T-helper 2 cell treated with Interferon-gamma antibody and Interleukin-4, amounts not matched to agents 5 μg/mL and 100 μg/mL, for 36 hours (primary cell): ENCODE measurements at places on chromosomes 7 and 10.

DNA sequence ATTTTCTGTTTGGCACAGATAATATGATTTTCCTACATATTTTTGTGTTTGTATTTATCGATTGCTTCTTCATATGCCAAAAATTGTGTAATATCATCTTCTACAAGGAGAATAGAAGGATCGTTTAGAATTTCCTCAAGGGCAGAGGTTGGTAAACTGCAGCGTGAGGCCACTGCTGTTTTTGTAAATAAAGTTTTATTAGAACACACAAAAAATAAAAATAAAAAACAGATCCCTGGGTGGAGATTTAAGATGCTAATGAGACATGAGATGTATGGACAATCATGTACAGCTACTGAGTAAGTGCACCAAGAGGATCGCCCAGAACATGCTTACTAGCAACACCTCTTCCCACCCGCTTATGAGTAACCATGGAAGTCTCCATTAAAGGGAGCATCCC, 9.6 kb downstream of the LYZL2 start:
- DNase-seq: no peak
- no peak overlapping the region for H3K27ac ChIP-seq
- no peaks in the 10 kb centered on the region for H3K36me3 ChIP-seq
- H3K4me1 ChIP-seq: peaks cover 3% of the 10 kb centered on the region
- no peak overlapping the region for H3K4me3 ChIP-seq
- H3K27me3 ChIP-seq: peaks cover 23% of the 10 kb centered on the region

DNA sequence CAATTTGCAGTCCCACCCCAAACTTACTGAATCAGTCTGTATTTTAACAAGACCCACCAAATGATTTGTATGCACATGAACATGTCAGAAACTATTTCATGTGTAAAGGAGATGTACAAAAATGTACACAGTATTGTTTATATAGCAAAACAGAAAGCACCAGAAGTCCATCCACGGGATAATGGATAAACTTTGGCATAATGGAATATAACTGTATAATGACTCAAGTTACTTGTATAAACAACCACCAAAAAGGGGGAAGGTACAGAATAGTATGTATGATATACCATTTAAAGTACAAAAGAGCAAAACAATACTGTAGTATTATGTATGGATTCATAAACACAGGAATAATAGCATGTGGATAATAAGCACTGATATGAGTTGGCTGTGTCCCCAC, 22.4 kb downstream of the NUP42 start:
- H3K36me3 ChIP-seq: peaks cover 32% of the 10 kb centered on the region
- no peak for DNase-seq
- no peak overlapping the region for H3K4me3 ChIP-seq
- no peak overlapping the region for H3K27ac ChIP-seq

- no peak overlapping the region for H3K27ac ChIP-seq
- H3K27me3 ChIP-seq: peaks cover 2% of the 10 kb centered on the region
- no peaks in the 10 kb centered on the region for H3K36me3 ChIP-seq
Observed at GRCh38 chr10:77681839-77682238, 44.2 kb upstream of the KCNMA1 start.

GRCh38 chr10:113060201-113061053, 110.4 kb downstream of the TCF7L2 start:
- no peak for DNase-seq
- no peak overlapping the region for H3K4me3 ChIP-seq
- no peak overlapping the region for H3K27ac ChIP-seq
- H3K27me3 ChIP-seq: peaks cover 2% of the 10 kb centered on the region
- no peaks in the 10 kb centered on the region for H3K36me3 ChIP-seq

DNA sequence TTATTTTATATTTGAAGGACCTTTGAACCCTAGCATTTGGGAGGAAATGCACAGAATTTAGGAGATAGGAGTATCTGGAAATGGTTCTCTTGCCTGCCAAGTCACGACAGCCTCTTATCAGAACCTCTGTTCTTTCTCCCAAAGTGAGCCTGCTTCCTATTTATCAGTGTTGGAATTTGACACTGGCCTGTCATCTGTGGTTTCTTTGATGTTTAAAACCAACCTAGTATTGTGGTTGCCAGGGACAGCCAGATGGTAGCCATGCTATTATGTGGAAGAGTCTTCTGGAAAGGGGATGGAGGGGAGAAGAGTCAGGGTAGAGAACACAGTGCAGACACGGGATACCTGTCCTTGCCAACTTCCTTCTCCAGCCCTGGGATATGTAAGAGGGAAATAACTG, 21.1 kb downstream of the ZNF282 start:
- no peaks in the 10 kb centered on the region for H3K4me1 ChIP-seq
- H3K4me3 ChIP-seq: no peak overlapping the region
- no peak for DNase-seq
- peaks cover 60% of the 10 kb centered on the region for H3K36me3 ChIP-seq

- no peak for DNase-seq
- no peak overlapping the region for H3K4me3 ChIP-seq
Observed at GRCh38 chr10:21019436-21019835, 122.3 kb upstream of the NEBL start.

GRCh38 chr10:59493017-59493416, 130.7 kb upstream of the FAM13C start:
- no peaks in the 10 kb centered on the region for H3K27me3 ChIP-seq
- no peak overlapping the region for H3K4me3 ChIP-seq
- no peak for DNase-seq
- H3K36me3 ChIP-seq: no peaks in the 10 kb centered on the region
- no peaks in the 10 kb centered on the region for H3K4me1 ChIP-seq

GRCh38 chr7:158809596-158809995, 19.7 kb downstream of the ESYT2 start:
- H3K27me3 ChIP-seq: no peaks in the 10 kb centered on the region
- DNase-seq: no peak
- H3K4me3 ChIP-seq: peak overlapping the region; percentile 5
- H3K4me1 ChIP-seq: peaks cover 59% of the 10 kb centered on the region
- H3K36me3 ChIP-seq: peaks cover 68% of the 10 kb centered on the region

DNA sequence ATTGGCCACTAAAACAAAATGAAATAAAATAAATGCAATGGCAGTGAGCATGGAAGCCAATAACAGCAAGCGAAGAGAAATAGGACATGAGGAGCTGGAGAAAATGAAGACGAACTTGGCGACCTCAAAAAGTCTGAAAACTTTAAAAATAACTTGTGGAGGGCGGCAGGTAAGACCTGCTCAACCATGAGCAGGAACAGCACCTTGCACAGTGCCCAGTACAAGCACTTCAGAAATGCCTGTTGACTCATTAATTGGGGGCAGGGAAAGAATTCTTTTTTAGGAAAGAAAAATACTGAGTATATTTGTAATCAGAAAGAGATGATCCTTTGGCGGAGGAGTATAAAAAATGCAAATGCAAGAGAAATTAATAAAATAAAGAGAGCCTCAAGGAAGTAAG, 78.0 kb downstream of the XPNPEP1 start:
- no peaks in the 10 kb centered on the region for H3K4me1 ChIP-seq
- H3K27me3 ChIP-seq: peaks cover 6% of the 10 kb centered on the region
- H3K4me3 ChIP-seq: no peak overlapping the region

- no peaks in the 10 kb centered on the region for H3K36me3 ChIP-seq
- H3K27me3 ChIP-seq: no peaks in the 10 kb centered on the region
- H3K4me1 ChIP-seq: no peaks in the 10 kb centered on the region
- no peak for DNase-seq
- H3K27ac ChIP-seq: no peak overlapping the region
Observed at GRCh38 chr7:20834656-20835055, 48.0 kb upstream of the SP8 start.
